Bladder microvascular endothelial cell (primary cell): ENCODE measurements at places on chromosomes 2 and 18. TPM values are rescaled to one million over a fixed set of nuclear protein-coding genes. Genes with fewer than 3 reads are reported as not detected.

The PSMG2 gene
- 41.6 and 57.5 TPM in 2 replicates for total RNA-seq

The SCN2A gene
- under 0.01 TPM in 2 replicates for total RNA-seq

The VWC2L gene
- total RNA-seq = not detected in 2 replicates

The TMEM198 gene
- not detected in 2 replicates for total RNA-seq

The ANO7 gene
- total RNA-seq = 0.32 and 0.76 TPM in 2 replicates

The CASP10 gene
- 59.7 and 68.0 TPM in 2 replicates for total RNA-seq

The SCN3A gene
- 0.32 and 10.2 TPM in 2 replicates for total RNA-seq

The RIT2 gene
- not detected in 2 replicates for total RNA-seq

The CD226 gene
- 0.32 and 1.0 TPM in 2 replicates for total RNA-seq

The CFAP53 gene
- total RNA-seq = 0.16 and 0.31 TPM in 2 replicates

The TXNDC2 gene
- total RNA-seq = not detected in 2 replicates

The LBX2 gene
- total RNA-seq = 1.3 and 1.9 TPM in 2 replicates

The ARHGAP25 gene
- total RNA-seq = 10.4 and 11.7 TPM in 2 replicates

The PLGLB2 gene
- total RNA-seq = 0.65 and 2.4 TPM in 2 replicates

The MSH6 gene
- total RNA-seq = 18.5 and 48.1 TPM in 2 replicates

The NOSTRIN gene
- total RNA-seq = 6.1 and 25.1 TPM in 2 replicates

The IL36G gene
- not detected in 2 replicates for total RNA-seq

The OXER1 gene
- not detected in 2 replicates for total RNA-seq
